ENCODE measurements at places on chromosomes 5 and 9.
A peak's percentile ranks its signal among the peaks of the same experiment; 100 is the strongest.

- no peak for DNase-seq
These were observed 98.5 kb downstream of the SNX18 start for GRCh38 chr5:54616031-54616430.

- no peak for DNase-seq
These were observed 116.4 kb downstream of the BAAT start for GRCh38 chr9:101268426-101268825.

GRCh38 chr9:137804908-137805630, 72.5 kb upstream of the CACNA1B start:
- DNase-seq: no peak

DNA sequence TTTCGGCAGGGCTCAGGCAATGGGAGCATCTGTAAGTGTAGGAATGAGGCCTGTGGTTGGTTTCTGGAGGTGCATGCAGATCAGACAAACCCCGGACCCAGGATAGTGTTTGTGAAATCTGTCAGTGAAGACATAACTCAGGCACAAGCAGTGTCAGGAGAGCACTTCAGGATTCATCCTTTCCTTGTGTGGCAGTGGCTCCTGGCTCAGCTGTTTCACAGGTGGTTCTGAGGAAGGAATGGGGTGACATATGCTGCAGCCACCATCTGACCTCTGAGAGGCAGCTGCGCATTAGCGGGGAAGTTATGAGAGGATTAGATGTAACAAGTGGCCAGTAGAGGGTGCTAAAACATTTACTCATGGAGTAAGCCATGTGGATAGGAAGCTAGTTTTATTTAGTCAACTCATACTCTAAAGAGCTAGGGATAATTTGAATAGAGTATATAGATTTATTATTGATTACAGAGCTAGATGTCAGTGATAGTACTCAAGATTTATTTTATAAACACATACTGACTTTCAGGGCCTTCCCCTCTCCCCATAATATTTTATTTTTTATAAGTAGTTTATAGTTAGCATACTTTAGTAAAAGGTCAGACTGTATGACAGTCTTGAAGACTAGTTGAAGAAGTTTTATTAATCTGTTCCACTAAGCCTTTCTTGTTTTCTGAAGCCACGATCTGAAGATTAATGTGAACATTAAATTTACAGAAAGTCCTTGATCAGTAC, 28.4 kb downstream of the NNT start:
- DNase-seq: peak; percentile 23
